ENCODE measurements at places on chromosomes 16 and 17. TPM values are rescaled to one million over a fixed set of nuclear protein-coding genes. Genes with fewer than 3 reads are reported as not detected.

The TEX19 gene
- under 0.01 TPM for total RNA-seq

The MYH8 gene
- not detected for total RNA-seq

The RAP1GAP2 gene
- total RNA-seq = 8.8 TPM

The KRT33B gene
- not detected for total RNA-seq

The PRRT2 gene
- total RNA-seq = 0.19 TPM

The FOXN1 gene
- not detected for total RNA-seq

The SLFN13 gene
- total RNA-seq = 2.3 TPM

The FN3K gene
- total RNA-seq = 3.2 TPM

The CHD9NB gene
- 0.38 TPM for total RNA-seq

The CRHR1 gene
- total RNA-seq = not detected

The KRTAP3-2 gene
- not detected for total RNA-seq

The TBC1D16 gene
- 67.3 TPM for total RNA-seq

Measured in vein endothelial cell (primary cell).